ENCODE measurements at places on chromosomes 2 and 18.

DNA sequence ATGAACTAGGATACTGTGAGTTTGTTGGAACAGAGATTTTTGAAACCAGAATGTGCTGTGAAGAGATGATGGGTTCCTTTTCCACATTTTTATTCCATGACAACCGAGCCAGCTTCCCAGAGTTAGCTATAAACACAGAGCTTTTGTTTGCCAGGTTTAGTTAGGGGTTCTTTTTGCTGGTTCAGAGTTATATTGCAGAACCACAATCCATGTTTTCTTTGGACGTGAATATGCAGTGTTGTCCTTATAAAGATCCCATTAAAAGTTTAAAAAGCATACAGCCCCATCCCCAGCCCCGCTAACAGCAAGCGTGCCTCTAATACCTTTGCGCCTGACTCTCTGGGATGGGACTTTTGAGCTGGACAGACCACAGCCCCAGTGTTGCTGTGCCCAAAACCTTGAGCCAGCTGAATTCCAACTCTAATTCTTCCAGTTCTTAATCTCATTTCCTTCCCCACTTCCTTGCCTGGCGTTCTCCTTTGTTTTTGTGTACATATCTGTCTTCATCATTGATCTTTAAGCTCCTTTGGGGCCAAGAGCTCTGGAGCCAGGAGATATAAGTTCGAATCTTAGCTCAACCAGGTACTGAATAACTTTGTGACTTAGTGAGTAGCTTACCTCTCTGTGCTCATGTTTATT, 72.3 kb downstream of the SPATS2L start:
- no peak for DNase-seq

DNA sequence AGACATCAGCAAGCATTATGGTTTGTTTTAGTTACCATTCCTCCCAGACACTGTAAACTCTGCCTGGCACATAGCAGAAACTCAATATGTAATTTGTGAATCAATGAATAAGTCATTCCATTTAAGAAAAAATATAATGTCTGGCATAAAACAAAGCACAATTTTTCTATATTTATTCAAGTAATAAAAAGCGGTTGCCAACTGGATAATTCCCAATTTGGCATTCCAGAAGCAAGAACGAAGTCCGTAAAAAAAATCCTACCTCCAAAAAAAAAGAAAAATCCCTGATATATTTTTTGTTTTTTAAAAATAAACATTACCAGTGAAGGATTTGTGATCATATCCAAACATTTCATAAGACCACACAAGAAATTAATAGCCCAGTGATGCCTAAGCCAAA, 351.3 kb upstream of the LRRTM4 start:
- DNase-seq = no peak

DNA sequence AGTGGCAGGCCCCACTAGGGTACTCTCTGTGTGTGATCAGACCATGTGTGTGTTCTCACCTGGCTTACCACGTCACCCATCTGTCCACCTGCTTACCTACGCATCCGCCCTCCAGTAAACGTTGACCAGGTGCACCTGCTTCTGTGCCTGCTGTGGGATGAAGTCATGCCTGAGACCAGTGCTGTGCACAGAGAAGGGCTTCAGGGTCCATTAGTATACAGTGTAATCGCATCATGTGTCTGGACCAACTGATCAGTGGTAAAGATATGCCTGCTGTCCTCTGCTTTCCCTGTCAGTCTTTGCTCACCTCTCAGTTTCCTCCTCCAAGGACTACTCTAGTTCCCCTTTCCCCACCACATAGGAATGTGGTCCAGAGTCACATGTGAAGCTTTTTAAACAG, 109.3 kb downstream of the FHOD3 start:
- DNase-seq = no peak

GRCh38 chr2:11925295-11926066, 179.0 kb downstream of the LPIN1 start:
- no peak for DNase-seq

GRCh38 chr18:49321797-49322461, 138.5 kb downstream of the DYM start:
- no peak for DNase-seq

- DNase-seq = no peak
Observed at GRCh38 chr2:43305517-43305916, 79.1 kb upstream of the ZFP36L2 start.

Measured in AML-193 (cell line).